Activated effector memory CD4-positive, alpha-beta T cell treated with Interleukin-2 at 50 U/mL for 16 hours (primary cell): ENCODE measurements at places on chromosomes 4 and X.

GRCh38 chr4:169628579-169628978 is 8.2 kb downstream of the CLCN3 start:
- DNase-seq = no peak

- DNase-seq = no peak
These were observed 44.3 kb downstream of the EFHC2 start for GRCh38 chrX:44299177-44299576.

DNA sequence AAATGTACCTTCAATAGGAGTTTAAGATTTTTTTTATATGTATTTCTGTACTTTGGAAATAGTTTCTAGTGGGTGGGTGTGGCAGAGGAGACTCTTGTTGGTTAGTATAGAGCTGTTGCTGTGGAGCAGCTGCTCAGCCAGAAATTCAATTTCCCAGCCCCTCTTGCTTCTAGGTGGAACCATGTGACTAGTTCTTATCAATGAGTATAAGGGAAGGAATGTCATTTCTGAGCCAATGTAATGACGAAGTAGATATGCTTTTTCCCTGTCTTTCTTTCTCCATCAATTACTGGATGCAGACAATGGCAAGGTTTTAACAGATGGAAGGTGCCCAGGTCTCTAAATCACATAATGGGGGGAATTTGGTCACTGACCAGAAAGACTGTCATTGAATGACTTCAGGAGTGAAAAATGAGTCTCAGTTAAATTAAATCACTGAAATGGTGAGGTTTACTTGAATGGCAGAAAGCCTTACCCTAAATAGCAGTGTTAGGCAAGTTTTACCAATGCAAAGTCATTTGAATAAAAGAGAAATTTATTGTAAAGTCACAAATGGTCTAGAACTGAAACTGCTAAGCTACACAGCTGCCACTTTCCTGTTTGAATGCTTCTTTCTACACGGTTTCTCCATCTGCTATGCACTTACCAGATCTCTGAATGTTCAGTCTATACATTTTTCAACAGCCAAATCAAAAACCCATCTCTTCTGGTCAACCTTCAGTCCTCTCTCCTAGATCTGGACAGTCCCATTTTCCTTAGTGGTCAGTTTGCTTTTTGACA is 795.4 kb upstream of the MAGEB2 start:
- no peak for DNase-seq

DNA sequence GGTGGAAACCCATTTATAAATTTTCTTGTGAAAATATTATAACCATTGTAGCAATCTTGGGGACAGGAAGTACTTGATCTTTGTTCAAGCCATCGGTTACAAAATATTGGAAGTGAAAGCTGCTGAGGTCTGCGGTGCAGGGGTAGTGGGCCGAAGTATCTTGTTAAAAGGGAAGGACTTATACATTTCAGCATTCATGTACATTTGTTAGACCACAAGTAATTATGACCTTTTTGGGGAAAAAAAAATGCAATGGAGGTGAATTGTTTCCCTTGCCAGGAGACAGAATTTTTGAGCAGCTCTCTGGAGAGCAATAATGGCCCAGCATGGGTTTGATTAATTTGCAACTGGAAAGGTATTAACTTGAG is 121.3 kb downstream of the EGF start:
- DNase-seq = no peak

GRCh38 chr4:142202404-142203332 is 566.3 kb downstream of the IL15 start:
- no peak for DNase-seq

- DNase-seq = no peak
These were observed 9.6 kb upstream of the GRSF1 start for GRCh38 chr4:70849291-70849690.

- no peak for DNase-seq
These were observed 3.8 kb downstream of the CXXC4 start for GRCh38 chr4:104490770-104491480.

GRCh38 chrX:43655151-43656004 is 721 bp upstream of the MAOA start:
- peak; percentile 9 for DNase-seq

DNA sequence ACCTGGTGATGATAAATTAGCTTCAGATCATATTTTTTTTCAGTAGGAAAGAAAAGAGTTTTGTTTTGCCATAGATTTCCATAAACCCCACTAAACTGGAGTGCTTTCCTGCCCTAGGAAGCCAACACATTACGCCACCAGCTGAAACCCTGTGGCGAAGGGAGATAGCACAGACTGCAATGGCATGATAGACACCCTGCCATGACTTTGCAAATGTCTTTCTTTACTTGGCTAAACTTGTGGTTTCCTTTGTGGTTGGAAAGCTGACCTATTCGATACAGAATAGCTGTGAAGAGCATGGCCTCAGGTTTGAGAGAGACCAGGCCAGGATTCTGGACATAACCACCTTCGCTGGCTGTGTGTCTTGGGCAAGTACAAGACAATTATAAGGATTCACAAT is 19.1 kb downstream of the MFAP3L start:
- no peak for DNase-seq

DNA sequence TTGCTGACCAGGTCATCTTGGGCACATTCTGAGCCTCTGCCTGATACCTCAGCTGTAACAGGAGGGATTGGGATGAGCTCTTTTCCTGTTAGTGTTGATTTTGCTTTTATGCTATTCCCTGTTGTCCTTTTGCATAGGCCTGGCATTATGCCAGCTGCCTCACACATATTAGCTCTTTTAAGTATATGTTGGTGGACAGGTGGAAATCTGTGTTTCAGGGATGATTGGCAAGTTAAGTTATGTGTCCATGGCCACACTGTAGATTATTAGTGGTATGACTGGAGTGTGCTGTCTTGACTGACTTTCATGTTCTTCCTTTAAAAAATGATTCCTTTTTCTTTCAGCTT is 28.9 kb downstream of the NSD2 start:
- DNase-seq = no peak

- no peak for DNase-seq
These were observed 17.0 kb downstream of the LAMP2 start for GRCh38 chrX:120452131-120452530.

DNA sequence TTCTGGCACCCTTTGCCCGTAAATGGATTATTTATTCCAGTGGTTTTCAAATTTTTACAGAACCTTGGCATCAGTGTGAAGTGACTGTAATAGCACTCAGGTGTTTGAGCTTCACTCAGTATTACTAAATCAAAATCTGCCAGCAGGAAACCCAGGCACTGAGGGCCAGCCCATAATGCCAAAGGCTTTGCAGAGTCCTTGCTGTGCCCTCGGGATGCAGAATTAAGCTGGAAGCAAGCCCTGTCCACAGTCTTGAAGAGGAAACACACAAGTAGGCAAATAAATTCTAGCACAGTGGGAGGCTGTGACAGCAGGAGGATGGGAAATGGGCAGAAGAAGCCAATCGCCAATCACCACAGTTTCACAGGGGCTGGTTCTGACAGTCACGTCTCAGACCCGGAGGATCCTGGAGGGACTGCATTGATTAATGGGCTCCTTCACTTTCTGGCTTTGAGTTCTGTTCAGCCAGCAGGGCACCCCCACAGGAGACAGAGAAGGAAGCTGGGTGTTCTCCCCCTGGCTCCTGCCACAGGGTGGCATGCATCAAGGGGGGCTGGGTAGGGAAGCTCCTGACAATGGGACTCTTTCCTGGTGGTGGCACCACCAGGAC is 138.8 kb downstream of the MTNR1A start:
- DNase-seq = no peak

DNA sequence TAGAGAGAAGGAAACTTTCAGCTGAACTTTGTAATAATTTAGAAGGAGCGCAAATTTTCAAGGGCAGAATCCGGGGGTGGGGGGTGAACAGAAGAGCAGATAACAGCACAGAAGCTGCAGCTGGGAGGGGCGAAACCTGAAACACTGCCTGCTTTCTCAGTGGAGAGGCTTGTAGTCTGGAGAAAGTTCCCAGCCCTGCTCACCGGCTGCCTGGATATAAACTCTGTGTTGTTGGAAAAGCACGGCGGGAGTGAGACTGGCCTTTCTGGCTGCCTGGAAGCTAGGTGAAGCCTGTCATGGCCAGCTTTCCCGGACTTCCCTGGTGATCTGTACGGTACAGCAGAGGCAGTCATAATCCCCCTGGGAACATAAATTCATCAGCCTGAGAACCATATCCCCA is 1352.1 kb upstream of the DIAPH2 start:
- no peak for DNase-seq

DNA sequence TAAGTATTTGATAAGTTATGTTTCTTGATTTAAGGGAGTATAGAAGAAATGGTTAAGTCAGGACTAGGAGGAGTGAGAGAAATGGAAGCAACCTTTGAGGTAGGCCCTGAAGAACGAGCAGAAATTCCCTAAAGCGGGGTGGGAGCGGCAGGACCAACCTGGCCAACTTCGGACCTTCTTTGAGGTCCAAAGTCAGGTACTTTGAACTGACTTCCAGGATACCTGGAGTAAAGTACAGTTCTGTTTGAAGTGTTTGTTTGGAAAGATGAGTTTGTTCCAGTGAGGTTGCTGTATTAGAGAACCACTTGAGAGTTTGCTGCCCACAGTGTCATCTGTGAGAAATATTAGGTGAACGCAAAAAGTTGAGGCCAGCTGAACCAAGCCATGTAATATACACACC is 11.7 kb downstream of the RNF4 start:
- DNase-seq = no peak

- DNase-seq = no peak
These were observed 121.5 kb downstream of the REELD1 start for GRCh38 chr4:146335763-146336409.

GRCh38 chrX:46649421-46650260 is 76.1 kb downstream of the CHST7 start:
- DNase-seq = no peak

GRCh38 chr4:100566396-100566795 is 48.6 kb upstream of the EMCN start:
- DNase-seq = no peak

GRCh38 chrX:20522420-20522819 is 255.7 kb upstream of the RPS6KA3 start:
- no peak for DNase-seq

- no peak for DNase-seq
These were observed 46.1 kb upstream of the HOPX start for GRCh38 chr4:56727150-56727549.

- DNase-seq = no peak
These were observed 10.8 kb upstream of the HHIP start for GRCh38 chr4:144634978-144635747.

- DNase-seq = no peak
These were observed 560.9 kb downstream of the KCNIP4 start for GRCh38 chr4:21387683-21388082.

GRCh38 chr4:953574-953915 is 19.8 kb downstream of the DGKQ start:
- DNase-seq = no peak

DNA sequence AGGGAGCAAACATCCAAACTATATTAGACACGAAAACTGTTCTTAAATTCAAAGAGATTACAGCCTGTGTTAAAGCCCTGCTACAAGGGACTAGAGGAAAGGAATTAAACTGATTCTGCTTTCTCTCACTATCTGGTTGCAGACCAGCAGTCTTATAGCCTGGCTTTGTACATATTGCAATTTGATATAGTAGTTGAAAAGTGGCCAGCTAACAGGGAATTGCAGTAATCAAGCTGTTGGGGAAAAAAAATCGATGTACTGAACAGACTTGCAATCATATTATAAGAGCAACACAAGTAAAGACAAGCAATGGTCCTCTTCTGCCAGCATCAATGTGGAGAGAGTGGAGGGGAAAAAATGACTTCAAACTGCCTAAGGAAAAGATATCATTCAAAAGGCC is 364.4 kb upstream of the EPHA5 start:
- DNase-seq = no peak

DNA sequence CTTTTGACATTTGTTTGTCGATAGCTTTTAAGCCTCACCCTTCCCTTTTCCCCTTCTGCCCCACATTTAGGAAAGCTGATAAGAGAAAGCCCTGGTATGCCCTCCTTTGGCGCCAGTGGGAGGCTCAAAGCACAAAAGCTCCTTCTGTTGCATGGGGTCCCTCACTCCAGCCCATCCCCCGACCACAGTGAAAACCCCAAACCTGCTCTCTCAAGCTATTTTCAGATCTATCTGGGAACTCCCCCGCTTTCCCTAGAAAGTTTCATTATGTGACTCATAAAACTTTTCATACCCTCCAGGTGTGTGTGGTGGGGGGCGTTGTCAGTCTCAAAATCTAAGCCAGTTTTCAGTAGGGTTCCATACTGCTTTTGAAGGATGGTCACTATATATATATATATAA is 259.0 kb upstream of the PCDH7 start:
- no peak for DNase-seq

DNA sequence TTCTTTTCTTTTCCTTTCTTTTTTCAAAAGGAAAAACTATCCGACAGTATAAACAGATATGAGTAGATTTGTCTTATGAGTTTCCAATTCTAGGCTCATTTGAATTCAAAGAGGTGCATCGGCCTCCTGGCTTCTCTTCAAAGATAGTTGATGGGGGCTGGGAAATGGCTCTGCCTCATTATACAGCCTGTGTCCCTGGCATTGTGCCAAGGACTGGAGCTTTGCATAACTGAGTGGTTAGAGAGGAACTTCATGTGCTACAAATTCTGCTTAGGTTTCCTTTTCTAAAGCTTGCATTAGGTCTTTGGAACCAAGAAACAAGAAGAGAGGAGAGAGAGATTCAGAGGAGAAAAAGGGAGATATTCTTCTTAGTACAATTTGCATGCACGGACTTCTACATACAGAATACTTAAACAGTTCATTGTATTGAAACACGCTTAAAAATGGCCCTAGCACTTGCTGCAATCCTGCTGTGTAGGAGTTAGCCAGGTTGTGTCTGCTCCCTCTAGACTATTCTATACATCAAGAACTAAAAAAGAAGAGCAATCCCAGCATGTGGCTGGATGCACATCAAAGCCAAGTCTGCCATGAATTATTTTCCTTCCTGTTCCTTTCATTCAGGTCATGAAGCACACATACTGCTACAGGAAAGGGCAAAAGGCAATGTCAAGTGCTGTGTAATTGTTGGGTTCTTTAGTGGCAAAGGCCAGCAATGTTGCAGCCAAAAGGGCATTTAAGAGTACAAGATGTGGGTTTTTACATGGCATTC is 70.9 kb downstream of the INTS12 start:
- DNase-seq = no peak

GRCh38 chr4:6647582-6648230 is 7.2 kb downstream of the MRFAP1 start:
- DNase-seq = no peak
